Stimulated activated CD8-positive, alpha-beta memory T cell treated with anti-CD3 and anti-CD28 coated beads, Interleukin-15, amount 100 ng/mL, for 48 hours (primary cell): ENCODE measurements at places on chromosomes 13 and 19.

DNA sequence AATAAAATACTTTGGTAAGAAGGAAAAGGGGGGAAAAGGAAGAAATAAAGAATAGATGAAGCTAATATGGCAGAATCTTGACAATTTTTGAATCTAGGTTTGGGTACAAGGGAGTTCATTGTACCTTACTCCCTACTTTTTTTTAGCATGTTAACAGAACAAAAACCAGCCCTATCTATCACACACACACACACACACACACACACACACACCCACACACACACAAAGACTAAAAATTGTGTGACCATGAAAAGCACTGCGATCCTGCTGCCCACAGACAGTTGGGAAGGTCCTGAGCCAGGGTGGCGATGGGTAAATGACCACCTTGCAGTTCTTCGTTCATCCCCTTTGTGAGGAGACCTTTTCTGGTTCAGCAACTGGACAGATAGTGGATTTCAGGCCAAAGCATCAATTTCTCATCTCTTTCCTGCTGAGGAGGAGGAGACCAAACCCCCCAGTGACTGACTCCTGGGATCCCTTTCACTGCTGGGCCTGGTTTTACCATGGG, 91.8 kb downstream of the SIPA1L3 start:
- no peak for DNase-seq

DNA sequence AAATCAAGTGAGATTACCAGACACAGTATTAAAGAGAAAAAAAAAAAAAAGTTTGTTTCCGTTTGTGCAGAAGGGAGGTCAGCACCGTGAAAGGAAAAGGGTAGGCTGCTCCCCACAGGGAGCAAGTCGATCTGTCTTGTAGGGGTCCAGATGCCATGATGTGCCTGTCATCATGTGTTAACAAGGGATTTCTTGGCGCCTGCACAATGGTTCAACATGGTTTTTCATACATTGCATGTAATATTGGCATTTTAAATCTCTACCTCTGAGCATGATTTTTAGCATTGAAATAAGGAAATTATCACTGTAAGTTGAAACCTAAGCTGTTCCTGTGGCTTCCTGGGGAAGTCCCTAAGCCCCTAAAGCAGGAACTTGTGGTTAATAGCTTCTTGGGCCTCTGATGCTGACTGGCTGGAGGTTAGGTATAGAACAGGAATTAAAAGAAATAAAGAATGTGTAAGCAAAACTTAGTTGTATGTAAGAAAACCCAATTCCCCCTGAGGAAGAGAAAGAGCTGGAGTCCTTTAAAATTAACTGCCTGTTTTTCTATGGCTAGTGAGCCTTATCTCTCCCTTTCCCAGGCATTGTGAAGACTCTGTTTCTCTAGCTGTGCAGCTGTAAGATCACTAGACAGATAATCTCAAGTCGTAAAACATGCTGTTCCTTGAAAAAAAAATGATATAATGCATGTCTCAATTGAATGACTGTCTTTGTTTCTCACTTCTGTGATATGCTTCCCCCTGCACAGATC, 7.4 kb upstream of the FCGBP start:
- DNase-seq: no peak

DNA sequence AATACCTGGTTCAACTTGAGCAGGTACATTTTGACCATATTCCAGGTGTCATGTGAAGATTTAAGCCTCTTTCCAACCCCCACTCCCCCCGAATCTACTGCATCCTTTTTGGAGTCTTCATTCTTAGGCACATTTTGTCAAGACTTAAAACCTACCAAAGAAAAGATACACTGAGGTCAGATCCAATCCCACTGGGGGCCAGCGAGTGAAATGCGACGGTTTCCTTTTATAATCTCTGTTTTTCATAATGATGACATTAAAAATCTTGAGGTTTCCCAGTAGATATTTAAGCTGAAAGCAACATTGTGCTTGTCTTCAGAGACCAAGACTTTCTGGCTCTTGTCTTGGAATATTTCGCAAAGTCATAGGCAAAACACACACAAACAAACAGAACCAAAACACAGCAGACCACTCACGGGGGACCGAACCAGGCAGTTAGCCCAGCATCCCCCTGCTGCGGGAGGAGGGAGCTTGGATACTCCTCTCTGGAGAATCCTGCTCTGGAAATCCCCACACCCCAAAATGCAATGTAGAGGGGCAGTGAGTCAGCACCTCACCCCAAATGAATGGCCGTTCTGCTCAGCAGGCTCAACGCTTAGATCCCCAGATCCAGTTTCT, 506 bp upstream of the GAS6 start:
- no peak for DNase-seq

- no peak for DNase-seq
These were observed 14.1 kb downstream of the PROSER1 start for GRCh38 chr13:39023761-39024160.

DNA sequence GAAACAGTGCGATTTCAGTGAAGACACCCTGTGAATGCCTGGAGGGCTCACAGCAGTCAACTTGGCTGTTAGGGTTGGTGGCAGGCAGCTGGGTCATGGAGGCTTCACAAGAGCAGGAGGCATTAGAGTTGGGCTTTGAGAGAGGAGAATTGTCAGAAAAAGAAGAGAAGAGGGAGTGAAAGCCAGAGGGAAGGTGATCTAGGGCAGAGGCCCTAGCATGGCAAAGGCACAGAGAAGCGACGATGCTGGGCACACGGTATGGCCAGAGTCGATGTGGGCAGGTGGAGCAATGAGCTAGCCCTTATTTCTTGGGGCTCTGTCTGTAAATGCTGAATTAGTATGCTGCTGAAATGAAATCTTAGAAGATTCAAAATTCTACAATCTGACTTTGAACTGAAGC, 52.6 kb upstream of the OLFM4 start:
- no peak for DNase-seq

DNA sequence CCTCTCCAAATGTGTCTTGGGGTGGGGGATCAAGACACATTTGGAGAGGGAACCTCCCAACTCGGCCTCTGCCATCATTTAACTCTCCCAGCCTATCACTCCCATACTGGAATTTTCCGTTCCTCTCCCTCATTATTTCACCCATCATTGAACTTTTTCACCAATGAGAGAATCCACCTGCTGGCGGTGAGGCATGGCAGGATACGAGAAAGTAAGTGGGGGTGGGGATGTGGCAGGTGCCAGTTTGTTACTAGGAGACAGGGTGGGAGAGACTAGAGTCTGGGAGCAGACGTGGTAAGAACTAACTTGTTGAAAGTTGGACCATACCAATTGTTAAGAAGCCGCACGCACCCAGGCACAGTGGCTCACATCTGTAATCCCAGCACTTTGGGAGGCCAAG, 6.9 kb downstream of the GIPR start:
- DNase-seq: no peak

- no peak for DNase-seq
These were observed 5.1 kb upstream of the MZF1 start for GRCh38 chr19:58578012-58578925.

DNA sequence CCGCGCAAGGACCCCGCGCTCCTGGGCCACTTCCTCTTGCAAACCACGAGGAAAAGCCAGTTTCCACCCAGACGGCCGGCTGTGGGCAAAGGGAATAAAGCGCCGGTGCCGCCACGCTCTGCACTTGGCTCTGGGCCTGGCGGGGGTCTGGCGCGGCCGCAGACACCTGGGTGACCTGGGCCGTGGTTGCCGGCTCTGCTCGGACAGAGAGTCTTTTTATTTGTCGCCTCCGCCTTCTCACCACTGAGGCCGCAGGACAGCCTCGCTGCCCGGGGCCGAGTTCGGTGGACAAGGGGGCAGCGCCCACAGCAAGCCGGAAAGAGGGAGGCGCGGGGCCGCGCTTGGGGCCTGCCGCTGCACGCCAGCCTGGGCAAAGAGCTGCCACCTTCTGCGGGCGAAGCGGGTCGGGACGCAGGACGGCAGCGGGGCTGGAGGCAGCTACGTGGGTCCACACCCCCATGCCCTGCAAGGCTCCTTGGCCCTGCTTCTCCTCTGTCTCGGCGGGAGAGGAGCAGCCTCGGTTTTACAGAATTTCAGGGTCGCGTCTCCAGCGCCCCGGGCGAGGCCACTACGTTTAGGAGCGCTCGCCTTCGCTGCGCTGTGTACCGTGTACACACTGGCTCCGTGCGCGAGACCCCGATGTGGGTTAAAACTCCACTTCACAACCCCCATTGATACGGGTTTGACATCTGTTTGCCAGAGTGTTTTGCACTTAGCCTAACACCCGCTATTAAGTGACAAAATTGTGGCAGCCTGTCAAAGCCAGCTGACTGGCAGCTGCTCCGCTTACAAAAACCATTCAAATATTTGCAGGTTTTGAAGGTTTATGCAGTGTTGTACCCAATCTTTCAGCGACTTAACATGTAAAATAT, 13.0 kb upstream of the SOX1 start:
- no peak for DNase-seq

- DNase-seq: no peak
These were observed 596.5 kb upstream of the MIR17HG start for GRCh38 chr13:90751026-90751425.

DNA sequence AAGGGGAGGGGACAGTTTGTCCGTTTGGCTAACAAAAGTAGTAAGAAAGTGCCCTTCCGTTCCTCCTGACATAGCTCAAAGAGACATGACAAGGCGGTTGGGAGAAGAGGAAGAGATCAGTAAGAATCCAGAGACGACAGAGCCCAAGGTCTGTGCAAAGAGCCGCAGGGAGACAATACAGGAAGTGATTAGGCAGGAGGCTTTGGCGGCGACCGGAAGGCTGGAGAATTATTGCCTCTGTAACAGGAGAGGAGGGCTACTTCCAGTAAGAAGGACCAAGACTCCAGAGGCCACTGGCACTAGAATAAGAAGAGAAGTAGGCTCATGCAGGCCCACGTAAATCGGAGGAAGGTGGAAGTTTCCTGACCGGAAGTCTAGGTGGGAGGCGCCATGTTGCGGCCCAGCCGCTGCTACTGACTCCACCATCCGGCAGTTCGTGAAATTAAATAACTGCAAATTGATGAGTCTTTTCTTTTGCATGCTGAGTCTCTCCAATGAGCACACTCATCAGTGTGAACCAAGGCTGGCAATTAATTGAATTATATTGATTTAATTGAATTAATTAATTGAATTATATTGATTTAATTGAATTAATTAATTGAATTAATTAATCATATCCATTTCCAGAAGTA, 9.9 kb downstream of the RFX2 start:
- DNase-seq: no peak

DNA sequence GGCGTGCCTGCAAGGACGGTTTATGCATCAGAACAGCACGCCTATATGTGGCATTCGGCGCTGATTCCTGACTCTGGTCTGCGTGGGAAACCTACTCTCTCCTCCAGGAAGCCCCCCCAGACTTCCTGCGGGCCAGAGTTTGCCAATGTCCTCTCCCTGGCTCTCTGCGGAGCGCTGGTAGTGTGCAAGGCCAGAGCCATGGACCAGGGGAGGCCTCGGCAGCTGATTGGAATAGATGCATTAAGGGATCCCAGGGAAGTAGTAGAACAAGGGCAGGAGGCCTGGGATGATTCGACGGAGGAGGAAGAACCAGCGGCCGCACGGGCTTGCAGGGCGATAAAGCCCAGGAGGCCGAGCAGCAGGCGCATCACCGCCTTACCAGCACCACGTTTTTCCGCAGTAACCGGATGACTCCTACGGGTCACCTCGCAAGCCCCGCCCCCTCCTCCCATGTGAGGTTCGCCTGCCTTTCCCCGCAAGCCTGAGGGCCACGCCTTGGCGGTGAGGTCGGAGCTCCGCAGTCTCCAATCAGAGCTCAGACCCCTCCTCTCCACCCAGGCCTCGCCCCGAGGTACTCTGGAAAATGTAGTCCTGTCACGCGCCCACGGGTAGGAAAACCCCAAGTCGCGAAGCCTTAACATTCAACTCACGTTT, 5.0 kb downstream of the CLEC11A start:
- DNase-seq: peak; percentile 86

DNA sequence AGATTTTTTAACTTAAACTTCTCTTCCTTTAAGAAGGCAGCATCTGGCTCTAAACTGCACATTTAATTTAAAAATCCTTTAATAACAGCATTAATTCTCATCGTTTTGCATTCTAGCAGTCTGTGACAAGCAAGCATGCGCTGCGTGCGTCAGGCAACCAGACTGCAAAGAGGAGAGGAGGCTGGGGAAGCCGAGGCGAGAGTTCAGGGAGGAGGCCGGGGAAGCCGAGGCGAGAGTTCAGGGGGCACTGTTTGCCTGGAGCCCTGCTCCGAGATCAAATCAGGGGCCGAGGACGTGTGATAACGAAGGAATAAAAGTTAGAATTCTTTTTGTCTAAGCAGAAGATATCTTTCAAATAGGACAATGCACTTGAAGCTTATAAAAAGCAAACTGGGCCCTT, 435.7 kb downstream of the EFNB2 start:
- no peak for DNase-seq

- no peak for DNase-seq
These were observed 22.6 kb downstream of the NDFIP2 start for GRCh38 chr13:79503473-79504017.

GRCh38 chr13:43850873-43851272, 28.7 kb downstream of the CCDC122 start:
- no peak for DNase-seq

DNA sequence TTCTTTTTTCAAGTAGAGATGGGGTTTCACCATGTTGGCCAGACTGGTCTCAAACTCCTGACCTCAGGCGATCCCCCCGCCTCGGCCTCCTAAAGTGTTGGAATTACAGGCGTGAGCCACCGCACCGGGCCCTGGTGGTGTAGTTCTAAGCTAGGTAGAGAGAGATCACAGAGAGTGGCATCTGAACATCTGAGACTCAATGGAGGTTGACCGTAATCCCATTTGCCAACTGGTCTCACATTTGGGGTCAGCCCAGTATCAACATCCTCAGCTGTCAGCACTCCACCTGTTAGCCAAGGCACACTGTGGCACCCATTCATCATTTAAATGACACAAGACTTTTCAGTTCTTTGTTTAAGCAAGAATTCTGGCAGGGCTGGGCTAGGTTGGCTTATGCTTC, 8.1 kb downstream of the SELENOW start:
- no peak for DNase-seq

DNA sequence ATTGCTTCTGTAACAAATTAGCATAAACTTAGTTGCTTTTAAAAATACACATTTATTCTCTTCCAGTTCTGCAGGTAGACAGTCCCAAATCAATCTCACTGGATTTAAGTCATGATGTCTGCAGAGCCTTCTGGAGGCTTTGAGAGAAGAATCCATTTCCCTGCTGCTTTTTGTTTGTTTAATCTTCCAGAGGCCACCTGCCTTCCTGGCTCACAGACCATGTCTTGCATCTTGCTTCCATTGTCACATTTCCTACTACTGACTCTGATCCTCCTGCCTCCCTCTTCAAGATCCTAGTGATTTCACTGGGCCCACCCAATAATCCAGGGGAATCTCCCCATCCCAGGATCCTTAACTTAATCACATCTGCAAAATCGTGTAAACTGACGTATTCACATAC, 473.3 kb downstream of the ITGBL1 start:
- DNase-seq: no peak
